ENCODE measurements at places on chromosomes 4 and X.

DNA sequence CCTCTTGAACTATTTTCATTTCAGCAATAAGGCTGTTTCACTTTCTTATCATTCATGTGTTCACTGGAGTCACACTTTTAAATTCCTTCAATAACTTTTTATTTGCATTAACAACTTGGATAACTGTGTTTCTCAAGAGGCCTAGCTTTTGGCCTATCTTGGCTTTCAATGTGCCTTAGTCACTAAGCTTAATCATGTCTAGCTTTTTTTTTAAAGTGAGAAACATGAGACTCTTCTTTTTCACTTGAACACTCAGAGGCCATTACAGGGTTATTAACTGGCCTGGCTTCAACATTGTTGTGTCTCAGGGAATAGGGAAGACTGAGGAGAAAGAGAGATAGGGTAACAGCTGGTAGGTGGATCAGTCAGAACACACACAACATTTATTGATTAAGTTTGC lies 64.0 kb upstream of the VCX2 start:
- DNase-seq, result peak; percentile 15

- no peak for DNase-seq
Measured at GRCh38 chrX:120741452-120741851, 111.6 kb upstream of the C1GALT1C1 start.

GRCh38 chrX:39117101-39117500 lies 315.8 kb downstream of the MID1IP1 start:
- no peak for DNase-seq

- peak; percentile 93 for DNase-seq
Measured at GRCh38 chrX:46180258-46180687, 364.9 kb downstream of the ZNF674 start.

DNA sequence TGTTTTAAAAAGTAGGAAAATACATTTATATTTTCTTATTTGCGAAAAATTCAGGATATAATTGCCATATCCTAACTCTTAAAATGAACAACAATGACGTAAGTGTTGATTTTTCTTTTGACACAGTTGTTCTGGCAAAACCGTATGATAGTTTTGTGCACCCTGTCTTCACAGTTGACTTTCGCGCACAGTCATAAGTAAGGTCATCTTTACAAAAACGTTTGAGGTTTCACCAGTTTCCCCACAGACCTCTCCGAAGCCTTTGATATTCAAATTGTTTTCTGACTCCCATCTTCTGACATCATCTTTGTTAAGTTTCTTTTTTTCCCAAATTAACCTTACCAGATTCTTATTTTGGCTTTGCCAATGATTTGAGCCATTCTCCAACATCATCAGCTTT lies 48.1 kb upstream of the ATXN3L start:
- no peak for DNase-seq
